ENCODE measurements at places on chromosomes 7 and 10.

GRCh38 chr7:43502941-43503340 is 80.0 kb upstream of the STK17A start:
- DNase-seq: no peak

DNA sequence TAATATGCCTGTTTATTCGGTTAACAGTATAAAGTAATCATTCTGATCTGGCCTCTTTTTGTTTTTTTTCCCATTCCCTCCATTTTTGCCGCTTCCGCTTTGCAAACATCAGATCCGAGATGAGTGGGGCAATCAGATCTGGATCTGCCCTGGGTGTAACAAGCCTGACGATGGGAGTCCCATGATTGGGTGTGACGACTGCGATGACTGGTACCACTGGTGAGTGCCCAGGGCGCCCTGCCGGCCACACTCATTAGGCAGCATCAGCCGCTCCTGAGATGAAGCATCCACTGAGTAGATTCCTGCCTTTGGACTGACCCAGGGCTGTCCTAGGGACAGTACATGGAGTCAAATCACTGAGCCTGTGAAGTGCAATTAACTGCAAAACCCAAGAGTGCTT is 40.9 kb upstream of the GATA3 start:
- DNase-seq: no peak

GRCh38 chr7:30048582-30048981 is 20.4 kb downstream of the PLEKHA8 start:
- no peak for DNase-seq

- DNase-seq: no peak
These were observed 560.1 kb upstream of the LRRTM3 start for GRCh38 chr10:66365686-66366085.

DNA sequence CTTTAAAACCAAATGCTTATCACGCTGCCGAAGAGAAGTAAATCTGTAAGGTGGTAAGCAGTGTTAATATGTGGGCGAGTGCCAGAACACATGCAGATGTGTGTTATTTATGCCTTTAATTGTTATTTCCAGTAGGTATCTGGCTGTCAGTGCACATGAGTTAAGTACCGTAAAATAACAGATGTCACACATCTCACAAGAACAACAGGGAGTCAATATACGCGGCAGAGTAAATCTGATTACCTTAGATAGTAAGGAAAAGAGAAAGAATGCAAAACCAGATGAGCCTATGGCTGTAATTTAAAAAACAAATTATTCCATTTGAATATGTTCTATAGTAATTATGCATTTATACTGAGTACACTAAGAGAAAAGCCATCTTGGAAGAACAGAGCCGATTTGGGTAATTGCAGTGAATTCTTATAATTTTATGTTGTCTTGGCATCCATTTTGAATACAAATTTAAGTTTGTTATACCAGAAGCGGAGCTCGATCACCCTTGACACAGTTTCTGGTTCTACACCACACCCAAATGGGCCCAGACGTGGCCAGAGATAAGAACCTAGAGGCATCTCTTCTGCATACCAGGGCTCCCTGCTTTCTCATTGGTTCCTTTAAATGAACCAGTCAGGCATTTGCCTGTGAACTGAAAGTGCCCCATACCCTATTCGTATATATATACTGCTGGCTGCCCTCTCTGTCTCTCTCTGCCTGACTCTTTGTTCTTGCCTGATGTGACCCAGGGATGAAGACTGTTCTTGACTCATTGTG is 34.8 kb downstream of the DNAJB9 start:
- no peak for DNase-seq

- DNase-seq: no peak
These were observed 149.5 kb upstream of the PHF14 start for GRCh38 chr7:10824154-10824553.

- no peak for DNase-seq
These were observed 17.8 kb upstream of the REEP3 start for GRCh38 chr10:63503395-63503794.

Measured in RWPE2 (cell line).